ENCODE measurements at places on chromosomes 3 and 15. TPM values are rescaled to one million over a fixed set of nuclear protein-coding genes. Genes with fewer than 3 reads are reported as not detected.

The CYP11A1 gene
- total RNA-seq, result 0.57 TPM

DNA sequence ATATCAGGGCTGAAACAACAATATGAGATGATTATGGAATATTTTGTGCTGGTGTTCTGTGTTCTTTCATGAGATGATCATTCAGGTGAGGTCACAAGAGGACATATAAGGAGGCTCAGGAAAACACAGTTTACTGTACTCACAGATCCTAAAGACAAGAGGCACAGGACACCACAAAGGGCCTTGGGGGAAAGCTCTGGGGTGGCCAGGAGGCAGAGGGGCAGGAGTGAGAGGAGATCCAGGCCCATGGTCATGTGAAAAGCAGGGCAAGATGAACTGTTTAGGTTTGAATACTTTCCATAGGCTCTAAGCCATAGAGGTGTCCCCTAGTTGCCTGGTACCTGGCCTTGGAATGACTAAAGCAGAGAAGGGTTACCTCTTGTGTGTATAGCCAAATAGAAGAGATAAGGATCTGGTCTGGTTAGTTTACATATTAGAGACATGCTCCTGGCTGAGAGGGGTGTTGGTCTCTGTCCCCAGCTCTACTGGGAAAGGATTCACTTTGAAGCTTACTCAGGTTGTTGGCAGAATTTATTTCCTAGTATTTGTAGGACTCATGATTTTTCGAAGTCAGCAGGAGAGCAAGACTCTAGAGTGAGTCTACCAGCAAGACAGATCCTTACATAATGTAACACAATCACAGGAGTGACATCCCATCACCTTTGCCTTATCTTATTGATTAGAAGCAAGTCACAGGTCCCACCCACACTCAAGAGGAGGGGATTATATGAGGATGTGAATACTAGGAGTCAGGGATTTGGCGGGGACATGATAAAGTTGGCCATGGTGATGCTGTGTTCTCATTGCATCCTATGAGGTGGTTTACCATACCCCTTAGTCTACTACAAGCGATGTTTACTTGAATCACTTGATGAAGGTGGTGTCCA is 11.3 kb upstream of the TM4SF1 start:
- DNase-seq, result no peak

The RBSN gene
- 13.6 TPM for total RNA-seq

The ZMAT3 gene
- total RNA-seq, result 14.6 TPM

The CLDN11 gene
- total RNA-seq, result 1.9 TPM

The QARS1 gene
- total RNA-seq, result 186 TPM

The QTRT2 gene
- total RNA-seq, result 51.6 TPM

The BCL2A1 gene
- total RNA-seq, result 4.7 TPM

DNA sequence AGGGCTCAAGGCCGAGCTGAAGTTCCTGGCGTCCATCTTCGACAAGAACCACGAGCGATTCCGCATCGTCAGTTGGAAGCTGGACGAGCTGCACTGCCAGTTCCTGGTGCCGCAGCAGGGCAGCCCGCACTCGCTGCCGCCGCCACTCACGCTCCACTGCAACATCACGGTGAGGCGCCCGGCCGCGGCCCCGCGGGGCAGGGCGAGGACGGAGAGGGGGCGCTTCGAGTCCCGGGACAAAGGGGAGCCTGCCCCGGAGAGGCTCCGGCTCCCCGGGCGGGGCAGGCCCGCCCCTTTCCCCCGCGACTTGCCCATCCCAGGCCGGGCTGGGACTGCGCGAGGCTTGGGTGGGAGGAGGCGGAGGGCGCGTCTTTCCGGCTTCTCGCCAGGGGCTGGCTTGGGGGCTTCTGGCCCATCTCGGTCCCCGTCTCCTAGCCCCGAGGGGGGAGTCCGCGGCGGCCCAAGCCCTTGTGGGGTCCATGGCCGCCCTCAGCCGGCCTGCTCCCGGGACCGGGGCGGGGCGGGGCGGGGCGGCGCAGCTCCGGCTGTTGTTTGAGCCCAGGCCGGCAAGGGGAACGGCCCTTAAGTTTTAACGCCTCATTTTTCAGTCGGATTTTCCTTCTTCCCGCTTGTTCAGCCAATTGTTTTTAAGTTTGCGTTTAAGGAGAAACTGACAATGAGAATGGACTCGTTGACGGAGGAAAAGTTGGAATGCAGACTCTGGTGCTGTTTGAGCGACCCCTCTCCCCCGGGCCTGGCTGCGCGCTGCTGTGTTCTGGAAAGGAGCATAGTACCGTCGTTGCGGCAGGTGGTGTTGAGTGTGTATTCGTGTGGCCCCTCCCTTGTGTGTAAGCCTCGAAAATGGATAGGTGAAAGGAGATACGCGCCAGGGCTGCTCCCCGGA is 683 bp downstream of the UBE2Q2 start:
- DNase-seq, result no peak

DNA sequence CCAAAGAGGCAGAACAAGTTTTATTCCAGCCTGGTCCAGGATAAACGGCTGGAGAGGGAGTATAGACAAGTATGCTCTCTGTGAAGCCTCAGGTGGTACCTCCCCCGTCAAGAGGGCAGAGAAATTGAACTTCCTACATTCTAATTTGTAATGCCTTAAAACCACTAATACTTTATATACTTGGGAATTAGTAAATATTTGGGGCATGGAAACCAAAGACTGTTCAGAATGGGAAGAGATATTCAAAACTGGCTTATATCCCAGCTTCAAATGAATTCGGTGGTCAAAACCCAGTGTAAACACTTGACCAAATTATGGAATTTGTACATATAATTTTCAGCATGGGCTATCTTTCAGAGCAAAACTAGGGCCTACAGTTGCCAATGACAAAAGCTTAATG is 122.6 kb downstream of the FBN1 start:
- no peak for DNase-seq

DNA sequence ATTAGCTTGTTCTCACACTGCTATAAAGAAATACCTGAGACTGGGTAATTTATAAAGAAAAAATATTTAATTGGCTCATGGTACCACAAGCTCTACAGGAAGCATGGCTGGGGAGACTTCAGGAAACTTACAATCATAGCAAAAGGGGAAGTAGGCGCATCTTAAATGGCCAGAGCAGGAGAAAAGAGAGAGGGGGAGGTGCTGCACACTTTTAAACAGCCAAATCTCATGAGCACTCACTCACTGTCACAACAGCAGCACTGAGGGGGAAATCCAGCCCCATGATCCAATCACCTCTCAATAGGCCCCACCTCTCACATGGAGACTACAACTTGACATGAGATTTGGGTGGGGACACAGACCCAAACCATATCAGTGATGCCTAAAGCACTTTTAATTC is 82.5 kb downstream of the DCLK3 start:
- no peak for DNase-seq

The RASGRF1 gene
- 0.59 TPM for total RNA-seq

- DNase-seq, result no peak
Observed at GRCh38 chr3:155553326-155553725, 191.5 kb downstream of the PLCH1 start.

- DNase-seq, result no peak
Observed at GRCh38 chr3:147652651-147653366, 243.6 kb downstream of the ZIC1 start.

DNA sequence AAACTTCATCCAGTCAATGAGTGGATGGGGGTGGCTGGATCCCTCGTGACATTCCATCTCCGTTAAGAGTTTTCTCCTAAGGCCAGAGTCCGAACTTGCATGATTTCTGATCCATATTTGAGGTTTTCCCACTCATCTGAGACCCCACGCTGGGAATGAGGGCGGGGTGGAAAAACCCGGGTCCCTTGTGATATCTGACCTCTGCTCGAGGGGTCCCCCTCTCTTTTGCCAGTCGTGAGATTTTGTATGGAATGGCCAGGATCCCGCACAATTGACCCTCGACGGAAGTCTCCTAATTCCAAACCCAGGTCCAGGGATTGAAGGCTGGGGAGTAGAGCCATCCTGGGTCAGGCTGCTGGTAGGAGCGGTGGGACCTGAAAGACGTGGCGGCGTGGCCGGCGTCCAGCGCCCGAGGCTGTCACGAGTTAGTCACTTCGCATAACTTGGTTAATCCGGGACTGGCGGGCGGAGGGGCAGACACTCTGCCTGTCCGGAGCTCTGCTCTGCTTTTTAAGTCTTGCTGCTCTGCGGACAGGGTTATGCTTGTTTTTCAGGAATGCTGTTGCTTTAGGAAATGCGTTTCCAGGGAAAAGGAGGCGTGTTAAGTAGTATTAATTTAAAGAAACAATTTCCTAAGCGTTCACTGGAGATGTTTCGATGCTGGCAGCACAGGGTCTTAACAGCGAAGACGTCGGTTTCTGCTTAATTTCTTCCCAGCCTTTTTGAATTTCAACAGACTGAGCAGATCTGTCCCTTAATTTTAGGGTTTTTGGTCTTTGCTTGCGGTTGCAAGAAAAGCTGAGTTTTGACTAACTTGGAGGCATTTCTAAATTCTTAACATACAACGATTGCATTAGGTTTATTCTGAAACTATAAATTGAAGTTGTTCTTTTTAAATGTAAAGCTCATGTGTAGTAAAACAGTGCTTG is 69.7 kb upstream of the LRRFIP2 start:
- DNase-seq, result no peak

- no peak for DNase-seq
Observed at GRCh38 chr15:95620934-95621579, 709.4 kb upstream of the NR2F2 start.

The KLHL25 gene
- 7.0 TPM for total RNA-seq

DNA sequence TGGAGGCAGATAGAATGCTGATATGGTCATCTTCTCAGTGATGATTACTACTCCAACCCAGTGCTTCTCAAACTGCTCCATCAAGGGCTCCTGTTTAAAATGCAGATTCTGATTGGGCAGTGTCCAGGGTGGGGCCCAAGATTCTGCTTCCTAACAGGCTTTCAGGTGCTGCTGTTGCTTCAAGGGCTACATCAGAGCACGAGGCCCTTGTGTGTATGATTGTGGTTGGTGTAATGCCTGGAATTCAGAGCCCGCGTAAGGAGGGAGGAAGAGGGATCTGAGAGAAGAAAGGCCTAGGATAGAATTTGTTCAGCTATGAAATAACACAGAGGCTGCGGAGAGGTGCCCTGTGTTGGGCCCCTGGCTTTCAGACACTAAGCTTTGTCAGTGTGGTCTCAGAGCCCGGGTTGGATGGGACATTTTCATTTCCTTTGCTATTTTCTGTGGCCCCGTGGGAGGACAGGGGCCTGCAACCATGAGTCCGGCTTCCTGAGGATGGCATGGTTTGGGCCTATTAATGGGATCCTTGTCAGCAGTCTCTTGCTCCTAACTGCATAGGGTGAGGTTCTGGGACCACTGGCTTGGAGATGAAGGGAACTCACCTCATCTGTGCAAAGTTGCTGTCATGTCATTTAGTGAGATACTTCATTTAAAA is 53.0 kb downstream of the ATP1B3 start:
- DNase-seq, result no peak

DNA sequence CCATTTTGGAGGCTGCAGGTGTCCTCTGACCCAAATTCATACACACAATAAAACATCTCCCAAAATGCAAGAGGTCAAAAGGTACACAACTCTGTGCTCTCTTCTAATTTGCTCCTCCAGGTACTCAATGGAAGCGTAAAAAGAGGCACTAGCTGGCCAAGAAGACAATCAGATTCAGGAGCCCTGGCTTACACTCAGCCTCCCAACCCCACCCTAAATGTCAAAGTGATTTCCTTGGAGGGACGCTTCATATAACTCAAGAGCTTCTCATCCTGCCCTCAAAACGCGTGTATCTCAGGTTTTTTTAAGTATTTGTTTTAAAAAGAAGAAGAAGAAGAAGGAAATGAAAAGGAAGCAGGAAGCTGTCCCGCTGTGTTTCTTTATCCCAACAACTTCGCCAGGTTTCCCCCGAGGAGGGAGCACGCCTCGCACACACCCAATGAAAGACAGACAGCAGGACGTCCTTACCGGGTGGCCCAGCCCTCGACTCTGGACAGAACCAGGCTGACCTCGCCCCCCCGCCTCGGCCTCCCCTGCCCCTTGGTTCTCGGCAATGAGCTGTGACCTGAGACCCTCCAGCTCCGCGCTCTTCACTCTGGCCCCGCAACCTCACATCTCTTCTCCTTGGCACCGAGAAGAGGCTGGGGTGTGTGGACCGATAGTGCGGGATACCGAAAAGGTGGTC is 620.7 kb upstream of the ZNF385D start:
- DNase-seq, result no peak

The SMCO1 gene
- not detected for total RNA-seq

- DNase-seq, result no peak
Observed at GRCh38 chr15:79283252-79284048, 928 bp downstream of the ANKRD34C start.

- DNase-seq, result no peak
Observed at GRCh38 chr3:135929670-135930069, 35.9 kb upstream of the PPP2R3A start.

The UROC1 gene
- not detected for total RNA-seq

- no peak for DNase-seq
Observed at GRCh38 chr15:91864664-91865063, 11.2 kb downstream of the SLCO3A1 start.

- no peak for DNase-seq
Observed at GRCh38 chr3:129424185-129424841, 4.1 kb downstream of the EFCAB12 start.

DNA sequence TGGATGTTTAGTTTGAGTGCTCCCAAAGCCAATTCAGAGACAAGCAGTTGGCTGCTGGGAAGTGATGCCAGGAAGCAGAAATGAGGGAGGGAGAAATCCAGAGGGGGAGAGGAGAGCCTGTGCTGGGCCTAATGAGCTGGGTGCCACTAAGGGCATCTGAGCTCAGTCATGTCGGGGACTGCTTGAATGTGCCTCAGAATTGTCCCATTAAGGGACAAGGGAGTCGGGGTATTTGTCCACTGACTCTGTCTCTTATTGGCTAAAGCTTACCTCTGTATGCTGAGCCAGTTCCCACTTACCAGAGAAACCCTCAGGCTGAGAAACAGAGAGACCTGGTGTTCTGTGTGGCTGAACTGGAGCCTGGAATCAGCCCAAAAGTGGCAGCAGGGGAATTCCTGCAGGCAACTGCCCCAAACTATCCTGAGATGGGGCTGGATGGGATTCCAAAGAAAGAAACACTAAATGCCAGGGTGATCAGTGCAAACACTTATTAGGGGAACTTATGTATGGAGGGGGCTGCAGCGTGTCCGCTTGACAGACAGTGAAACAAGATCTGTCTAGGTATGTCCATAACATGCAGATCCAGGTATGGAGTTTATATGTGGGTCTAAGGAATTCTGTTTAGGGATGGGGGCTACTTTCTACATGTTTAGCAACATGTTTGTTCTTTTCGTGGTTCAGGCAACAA is 48.6 kb downstream of the NR1D2 start:
- no peak for DNase-seq

DNA sequence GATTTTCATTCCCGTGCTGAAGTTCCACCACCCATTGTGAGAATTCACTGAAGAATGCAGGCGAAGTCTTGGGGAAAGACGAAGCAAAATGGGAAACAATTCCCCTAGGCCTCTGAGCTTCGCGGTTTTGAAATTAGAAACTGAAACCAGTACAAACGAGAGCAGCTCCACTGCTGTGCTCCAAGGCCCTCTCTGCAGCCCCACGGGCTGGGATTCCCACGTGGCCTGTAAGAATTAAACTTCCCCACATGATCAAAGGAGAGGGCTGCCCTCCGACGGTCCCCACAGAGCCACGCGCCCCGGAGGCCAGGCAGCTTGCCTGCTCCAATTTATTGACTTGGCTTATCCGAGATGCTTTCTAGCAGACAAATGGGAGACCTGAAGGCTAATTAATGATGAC is 144.0 kb downstream of the GREM1 start:
- DNase-seq, result no peak
